ENCODE measurements at places on chromosomes 16 and 17.

- no peak for DNase-seq
Observed at GRCh38 chr16:31286421-31287032, 26.8 kb downstream of the ITGAM start.

GRCh38 chr16:24925163-24925562, 79.4 kb downstream of the SLC5A11 start:
- DNase-seq: no peak

DNA sequence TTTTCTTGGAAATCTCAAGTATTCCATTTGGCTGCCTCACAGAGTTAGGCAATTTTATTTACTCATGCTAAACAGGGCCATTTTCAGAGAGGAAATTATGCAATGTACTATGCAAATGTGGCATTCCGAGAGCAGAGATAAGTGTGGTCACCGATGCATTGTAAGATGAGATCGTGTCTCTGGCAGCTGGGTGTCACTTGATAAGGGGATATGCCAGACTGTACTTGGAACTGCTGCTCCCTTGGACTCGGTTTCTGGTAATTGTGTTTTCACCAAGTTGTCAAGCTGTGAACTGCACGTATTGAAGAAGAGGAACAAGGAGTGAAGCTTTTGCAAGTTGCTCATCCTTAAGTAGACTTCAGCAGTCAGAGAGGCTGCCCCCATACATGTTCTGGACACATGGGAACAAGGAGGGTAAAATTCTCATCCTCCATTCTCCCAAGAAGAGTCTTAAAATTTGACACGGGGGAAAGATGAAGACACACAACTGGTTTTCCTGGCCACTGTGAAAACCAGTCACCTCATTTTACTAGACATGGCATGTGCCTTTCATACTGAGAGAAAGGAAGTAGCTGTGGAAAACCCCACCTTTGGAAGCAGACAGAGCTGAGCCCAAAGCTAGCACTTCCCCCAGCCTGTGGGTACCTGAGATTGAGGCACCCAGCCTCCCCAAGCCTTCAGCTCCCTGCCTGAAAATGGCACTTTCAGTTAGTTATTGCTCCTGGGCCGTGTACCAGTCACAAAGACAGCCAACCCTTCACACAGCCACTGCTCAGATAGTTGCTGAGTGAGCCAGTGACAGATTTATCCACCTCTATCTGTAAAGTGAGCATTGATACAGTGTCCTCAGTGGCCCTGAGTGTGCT, 150.7 kb downstream of the SOCS1 start:
- DNase-seq: peak; percentile 37

- no peak for DNase-seq
Observed at GRCh38 chr17:80260791-80261158, at the start of gene RNF213. Gene RNF213, plus strand, starts transcription at chr17:80260852. Its CDS starts 2,830 bp downstream, at chr17:80263682.

GRCh38 chr17:78729641-78730040, 52.4 kb downstream of the CYTH1 start:
- no peak for DNase-seq

DNA sequence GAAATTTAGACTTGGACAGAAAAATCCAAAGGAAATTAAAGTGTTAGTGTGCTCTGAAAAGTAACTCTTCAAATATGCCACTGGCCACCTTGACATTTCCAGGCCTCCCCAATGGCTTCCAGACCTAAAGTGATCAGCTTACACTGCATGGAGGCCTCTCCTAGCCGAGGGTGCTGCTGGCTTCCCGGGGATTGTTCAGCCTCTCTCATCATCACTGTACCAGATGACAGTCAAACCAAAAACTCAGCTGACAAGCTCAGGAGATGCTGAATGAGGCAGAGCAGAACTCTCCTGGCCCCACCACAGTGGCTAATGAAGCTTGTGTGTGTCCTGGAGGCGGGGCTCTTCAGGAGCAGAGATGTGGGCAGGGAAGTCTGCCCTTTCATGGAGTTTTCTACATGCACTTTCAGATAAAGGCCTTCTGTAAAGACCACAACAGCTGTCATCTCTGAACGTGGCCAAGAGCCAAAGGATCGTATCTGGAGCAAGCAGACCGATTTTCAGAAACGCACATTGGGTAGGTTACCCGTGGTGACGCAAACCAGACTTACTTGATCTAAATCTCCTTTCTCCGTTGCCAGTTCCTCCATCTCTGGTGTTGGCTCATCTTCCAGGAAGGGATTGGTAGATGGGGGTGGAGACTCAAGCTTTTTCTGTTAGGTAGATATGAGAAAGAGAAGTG, 113.3 kb downstream of the VPS53 start:
- no peak for DNase-seq

DNA sequence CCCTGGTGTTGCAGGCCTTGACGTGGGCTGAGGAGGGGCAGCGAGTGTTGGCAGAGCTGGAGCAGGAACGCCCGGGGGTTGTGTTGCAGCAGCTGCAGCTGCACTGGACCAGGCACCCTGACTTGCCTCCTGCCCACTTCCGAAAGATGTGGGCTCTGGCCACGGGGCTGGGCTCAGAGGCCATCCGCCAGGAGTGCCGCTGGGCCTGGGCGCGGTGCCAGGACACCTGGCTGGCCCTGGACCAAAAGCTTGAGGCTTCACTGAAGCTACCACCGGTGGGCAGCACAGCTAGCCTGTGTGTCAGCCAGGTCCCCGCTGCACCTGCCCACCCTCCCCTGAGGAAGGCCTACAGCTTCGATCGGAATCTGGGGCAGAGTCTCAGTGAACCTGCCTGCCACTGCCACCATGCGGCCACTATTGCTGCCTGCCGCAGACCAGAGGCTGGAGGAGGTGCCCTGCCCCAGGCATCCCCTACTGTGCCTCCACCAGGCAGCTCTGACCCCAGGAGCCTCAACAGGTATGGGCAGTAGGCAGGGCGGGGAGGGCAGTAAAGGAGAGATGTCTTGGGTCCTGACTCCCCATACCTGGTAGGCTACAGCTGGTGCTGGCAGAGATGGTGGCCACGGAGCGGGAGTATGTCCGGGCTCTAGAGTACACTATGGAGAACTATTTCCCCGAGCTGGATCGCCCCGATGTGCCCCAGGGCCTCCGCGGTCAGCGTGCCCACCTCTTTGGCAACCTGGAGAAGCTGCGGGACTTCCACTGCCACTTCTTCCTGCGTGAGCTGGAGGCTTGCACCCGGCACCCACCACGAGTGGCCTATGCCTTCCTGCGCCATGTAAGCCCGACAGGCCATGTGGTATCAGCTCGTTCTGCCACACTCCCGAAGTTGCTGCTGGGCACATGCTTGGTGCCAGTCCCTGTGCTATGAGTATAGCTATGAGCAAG, 5.6 kb downstream of the PLEKHG4 start:
- peak; percentile 59 for DNase-seq

DNA sequence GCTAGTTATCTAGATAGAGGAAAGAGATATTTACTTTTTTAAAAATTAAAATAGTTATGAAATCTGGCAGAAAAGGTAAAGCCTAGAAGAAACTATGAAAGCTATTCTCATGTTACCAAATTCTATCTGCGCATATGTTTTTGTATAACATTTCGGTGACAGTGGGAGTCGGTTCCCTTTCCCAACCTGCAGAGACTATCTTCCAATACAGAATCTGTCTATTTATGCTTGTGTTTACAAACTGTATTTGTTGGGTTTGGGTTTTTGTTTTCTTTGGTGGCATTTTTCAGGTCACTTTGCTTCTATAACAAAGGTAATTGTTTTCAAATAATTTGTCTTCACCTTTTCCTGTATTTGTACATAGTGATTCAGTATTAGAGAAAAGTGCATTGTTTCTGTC, 69.8 kb downstream of the YPEL2 start:
- no peak for DNase-seq

- DNase-seq: no peak
Observed at GRCh38 chr17:58564971-58565370, 50.5 kb upstream of the MTMR4 start.

All from mammary epithelial cell (primary cell).